ENCODE measurements at places on chromosomes 2 and 18.

GRCh38 chr18:79617511-79618500 is 61.8 kb upstream of the CTDP1 start:
- DNase-seq = no peak

GRCh38 chr2:210072493-210072892 is 70.1 kb downstream of the RPE start:
- DNase-seq = no peak

DNA sequence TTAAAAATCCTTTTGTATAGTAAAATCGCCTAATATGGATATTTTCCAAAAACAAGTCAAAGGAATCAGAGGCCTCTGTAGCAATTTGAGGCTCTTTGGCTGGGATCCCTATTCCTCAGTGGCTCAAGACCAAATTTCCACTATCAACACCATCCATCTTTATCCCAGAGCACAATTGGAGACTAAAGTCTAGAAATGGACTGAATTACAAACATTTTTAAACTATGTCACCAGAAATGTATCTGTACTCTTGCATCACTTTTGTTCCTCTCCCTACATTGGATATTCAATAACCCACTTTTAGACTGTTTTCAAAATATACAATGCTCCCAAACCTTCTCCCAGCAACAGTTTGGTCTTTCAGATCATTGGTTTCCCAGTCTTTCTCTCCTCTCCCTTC is 140.4 kb upstream of the KLHL29 start:
- DNase-seq = no peak

DNA sequence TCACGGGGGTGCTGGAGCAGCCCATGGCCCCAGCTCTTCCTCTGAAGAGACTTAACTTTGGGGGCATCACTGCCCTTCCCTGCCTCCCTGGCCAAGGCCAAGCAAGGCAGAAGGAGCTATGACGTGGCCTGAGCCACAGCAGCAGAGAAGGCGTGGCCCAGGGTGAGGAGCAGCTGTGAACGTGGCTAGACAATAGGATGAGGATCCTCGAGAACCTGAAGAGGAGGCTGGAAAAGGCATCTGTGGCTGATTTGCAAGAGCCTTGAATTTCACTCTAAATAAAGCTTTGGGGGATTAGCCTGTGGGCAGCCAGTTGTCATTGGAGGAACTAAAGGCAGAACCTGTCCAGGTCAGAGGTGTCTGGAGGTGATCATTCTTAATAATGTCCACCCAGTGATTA is 652.9 kb upstream of the ID2 start:
- no peak for DNase-seq

DNA sequence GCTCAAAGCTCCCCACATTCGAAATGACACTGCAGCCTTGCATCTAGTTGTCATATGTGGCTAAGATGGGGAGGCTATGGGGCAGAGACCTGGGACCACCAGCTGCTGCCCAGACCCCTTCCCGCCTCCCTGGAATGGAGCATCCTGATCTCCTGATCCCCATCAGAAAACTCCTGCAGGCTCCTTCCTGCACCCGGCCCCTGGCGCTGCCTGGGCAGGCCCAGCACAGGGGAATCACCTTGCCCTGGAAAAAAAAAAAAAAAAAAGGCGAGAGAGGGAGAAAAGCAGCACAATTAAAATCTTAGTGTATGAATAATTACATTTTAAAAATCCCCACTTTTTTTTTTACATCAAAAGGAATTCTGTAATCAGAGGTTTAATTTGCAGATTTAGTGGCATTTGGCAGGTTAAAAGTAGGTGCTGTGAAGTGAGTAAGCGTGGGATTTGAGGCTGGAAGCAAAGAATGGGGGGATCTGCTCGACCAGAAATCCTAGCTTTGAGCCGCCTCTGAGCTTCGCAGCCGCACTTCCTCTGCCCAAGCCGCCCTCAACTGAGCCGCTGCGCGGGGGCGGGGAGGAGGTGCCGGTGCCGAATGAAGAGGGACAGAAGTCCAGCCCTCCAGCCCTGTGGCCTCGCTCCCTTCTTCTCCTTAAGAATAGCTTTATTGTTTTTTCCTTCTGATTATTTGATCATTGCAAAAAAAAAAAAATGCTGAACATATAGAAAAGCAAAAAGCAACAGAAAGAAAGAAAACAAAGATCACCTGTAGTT is 30.0 kb downstream of the THNSL2 start:
- no peak for DNase-seq

- no peak for DNase-seq
Measured at GRCh38 chr2:51218047-51218446, 186.1 kb upstream of the NRXN1 start.
